ENCODE measurements at places on chromosomes 6 and 20. TPM values are rescaled to one million over a fixed set of nuclear protein-coding genes. Genes with fewer than 3 reads are reported as not detected.

The POU5F1 gene
- 0.51 TPM for total RNA-seq

The SYCP2 gene
- total RNA-seq = 0.32 TPM

The GNMT gene
- total RNA-seq = not detected

The TNFRSF21 gene
- 12.8 TPM for total RNA-seq

The OR5V1 gene
- total RNA-seq = not detected

The GPSM3 gene
- 0.59 TPM for total RNA-seq

The SCAF8 gene
- 22.9 TPM for total RNA-seq

The B3GALT4 gene
- total RNA-seq = 4.2 TPM

The FAM209B gene
- total RNA-seq = not detected

The C20orf202 gene
- not detected for total RNA-seq

The HLA-DRB1 gene
- total RNA-seq = not detected

The DEFB132 gene
- not detected for total RNA-seq

The SALL4 gene
- 2.0 TPM for total RNA-seq

The FAXC gene
- total RNA-seq = 0.59 TPM

The FBXO9 gene
- total RNA-seq = 41.9 TPM

The BTBD3 gene
- total RNA-seq = 14.8 TPM

The ITCH gene
- 93.2 TPM for total RNA-seq

The LY86 gene
- not detected for total RNA-seq

The ZNF334 gene
- 2.7 TPM for total RNA-seq

The CLPSL2 gene
- total RNA-seq = not detected

The OR2B6 gene
- total RNA-seq = not detected

The CDC40 gene
- 19.6 TPM for total RNA-seq

The MAP1LC3A gene
- 17.5 TPM for total RNA-seq

The CNR1 gene
- not detected for total RNA-seq

The ERVFRD-1 gene
- total RNA-seq = not detected

The SEMG1 gene
- total RNA-seq = not detected

The MUC21 gene
- total RNA-seq = not detected

The CENPB gene
- total RNA-seq = 64.7 TPM

The ADGRF1 gene
- total RNA-seq = not detected

The CCNC gene
- 48.2 TPM for total RNA-seq

The LST1 gene
- not detected for total RNA-seq

The MYMX gene
- not detected for total RNA-seq

The RAET1L gene
- not detected for total RNA-seq

The TFAP2B gene
- total RNA-seq = not detected

The OR12D3 gene
- not detected for total RNA-seq

The TNNC2 gene
- not detected for total RNA-seq

The FAM229B gene
- 14.0 TPM for total RNA-seq

The MYLK2 gene
- total RNA-seq = not detected

The GGTLC1 gene
- not detected for total RNA-seq

The MTCH1 gene
- 394 TPM for total RNA-seq

The TP53TG5 gene
- not detected for total RNA-seq

The CNKSR3 gene
- total RNA-seq = 3.0 TPM

The SLC17A9 gene
- total RNA-seq = 28.8 TPM

The ANKRD6 gene
- 3.9 TPM for total RNA-seq

Data from smooth muscle cell of the umbilical artery (primary cell).